Ascending aorta (tissue), 2 donors: ENCODE measurements at places on chromosomes 4 and X.
A peak's percentile ranks its signal among the peaks of the same experiment; 100 is the strongest.

DNA sequence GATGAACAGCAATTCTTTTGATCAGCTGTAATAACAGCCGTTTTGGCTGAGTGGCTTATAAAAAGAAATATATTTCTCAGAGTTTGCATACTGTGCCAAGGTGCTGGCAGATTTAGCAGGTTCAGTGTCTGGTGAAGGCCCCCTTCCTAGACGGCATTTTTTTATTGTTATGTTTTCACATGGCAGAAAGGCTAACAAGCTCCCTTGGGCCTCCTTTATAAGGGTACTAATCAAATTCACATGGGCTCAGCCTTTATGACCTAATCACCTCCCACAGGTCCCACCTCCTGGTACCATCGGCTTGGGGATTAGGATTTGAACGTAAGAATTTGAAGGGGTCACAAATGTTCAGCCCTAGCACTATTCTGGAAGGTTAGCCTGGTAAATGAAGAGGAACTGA lies 431.9 kb downstream of the SPOCK3 start:
- no peak for DNase-seq

- DNase-seq: no peak
These were observed 318.6 kb upstream of the TAPT1 start for GRCh38 chr4:16544869-16545268.

DNA sequence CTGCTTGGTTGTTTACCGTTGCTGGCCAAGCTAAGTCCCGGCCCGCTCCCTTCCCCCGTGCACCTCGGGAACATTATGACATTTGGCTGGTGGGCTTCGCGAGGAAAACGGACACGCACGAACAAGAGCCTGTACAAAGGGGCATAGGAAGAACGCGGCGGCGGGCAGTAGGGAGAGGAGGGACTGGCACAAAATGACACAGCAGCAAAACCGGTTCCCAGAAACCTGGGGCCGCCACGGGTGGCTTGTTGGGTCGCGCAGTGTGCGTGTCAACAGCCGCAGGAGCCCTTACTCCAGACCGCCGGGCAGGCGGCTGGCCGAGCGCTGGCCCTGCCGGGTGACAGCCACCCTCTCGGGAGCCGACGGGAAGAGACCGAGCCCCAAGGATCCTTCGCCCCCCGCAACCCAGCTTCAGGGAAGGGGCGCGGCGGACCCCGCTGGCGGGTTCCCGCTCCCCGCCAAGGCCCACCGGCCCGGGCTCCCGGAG lies 1.6 kb upstream of the LIN54 start:
- no peak for DNase-seq

DNA sequence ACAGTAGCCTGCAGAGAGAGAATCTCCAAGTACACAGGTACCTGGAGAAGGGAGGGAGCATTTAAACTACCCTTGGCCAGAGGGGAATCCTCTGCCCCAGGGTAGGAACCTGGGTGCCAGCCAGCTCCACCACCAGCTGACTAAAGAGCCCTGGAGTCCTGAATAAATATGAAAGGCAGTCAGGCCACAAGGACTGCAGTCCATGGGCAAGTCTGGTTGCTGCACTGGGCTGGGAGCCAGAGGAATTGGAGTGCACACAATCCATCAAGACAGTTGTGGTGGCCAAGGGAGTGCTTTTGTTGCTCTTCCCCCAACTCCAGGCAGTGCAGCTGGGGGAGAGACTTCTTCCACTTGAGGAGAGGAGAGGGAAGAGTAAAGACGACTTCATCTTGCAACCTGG lies 172.5 kb downstream of the HNRNPD start:
- no peak for DNase-seq

- no peak for DNase-seq
These were observed 426.0 kb upstream of the NR3C2 start for GRCh38 chr4:148868191-148868590.

GRCh38 chrX:114582264-114582632 lies 1.6 kb upstream of the HTR2C start:
- no peak for DNase-seq

DNA sequence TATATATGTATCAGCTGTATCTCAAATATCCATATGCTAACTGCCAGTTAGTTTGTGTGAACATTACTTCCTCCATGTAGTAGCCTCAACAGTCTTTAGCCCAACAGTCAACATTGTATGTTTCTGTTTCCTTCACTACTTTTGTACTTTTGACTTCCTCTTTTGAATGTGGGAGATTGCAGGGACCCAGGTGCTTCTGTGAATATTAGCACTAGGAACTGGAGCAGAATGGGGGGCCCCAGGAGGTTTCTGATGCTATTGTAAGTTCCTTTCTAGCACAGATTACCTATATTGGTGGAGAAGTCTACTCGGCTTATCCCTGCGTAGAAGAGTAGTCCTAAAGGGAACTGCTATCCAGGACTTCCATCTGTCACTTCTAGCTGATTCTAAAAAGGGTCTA lies 2.3 kb downstream of the PLAC8 start:
- DNase-seq: no peak

GRCh38 chrX:57265126-57265525 lies 21.4 kb upstream of the FAAH2 start:
- DNase-seq: no peak

DNA sequence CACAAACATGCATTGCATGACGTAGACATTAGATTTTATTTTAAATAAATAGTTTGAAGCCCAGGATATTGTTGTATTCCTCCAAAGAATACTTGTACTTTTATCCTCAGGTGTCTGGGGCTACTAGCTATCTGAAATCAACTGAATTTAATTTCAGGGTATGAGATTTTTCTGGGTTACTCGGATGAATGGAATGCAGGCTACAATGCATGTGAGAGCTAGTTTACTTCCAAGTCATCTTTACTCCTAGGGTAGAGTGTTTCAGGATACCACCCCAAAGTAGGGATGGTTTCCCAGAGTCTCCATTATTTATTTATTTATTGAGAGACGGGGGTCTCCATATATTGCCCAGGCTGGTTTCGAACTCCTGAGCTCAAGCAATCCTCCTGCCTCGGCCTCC lies 66.4 kb downstream of the HPRT1 start:
- DNase-seq: no peak

- DNase-seq: peak; percentile 35
These were observed 83.8 kb upstream of the MAML3 start for GRCh38 chr4:140237616-140238350.

DNA sequence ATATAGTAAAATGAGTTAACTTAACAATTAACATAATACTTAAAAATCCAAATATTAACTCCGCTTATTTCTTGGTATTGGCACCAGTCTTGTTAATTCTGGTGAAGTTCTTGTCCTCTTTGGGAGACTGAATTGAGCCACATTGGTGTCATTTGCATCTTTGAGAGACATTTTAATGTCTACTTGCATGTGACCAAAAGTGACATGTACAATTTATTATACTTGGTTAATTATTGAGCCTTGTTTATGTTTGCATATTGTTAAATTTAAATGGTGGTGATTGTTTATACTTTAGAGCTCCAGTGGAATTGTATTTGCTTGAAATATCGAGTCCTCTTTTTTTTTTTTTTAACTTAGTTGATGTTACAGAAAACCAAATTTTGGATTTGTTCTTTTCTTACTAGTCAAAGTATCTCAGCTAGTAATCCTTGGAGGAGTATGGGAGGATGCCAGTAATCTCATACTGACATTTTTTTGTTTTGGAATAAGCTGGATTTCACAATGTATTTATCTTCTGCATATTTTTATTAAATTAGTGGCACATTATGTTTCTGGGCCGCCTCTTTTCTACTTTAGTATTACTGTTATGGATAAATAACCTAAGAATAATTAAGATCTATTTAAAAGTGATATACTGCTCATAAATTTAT lies 3.9 kb downstream of the SPCS3 start:
- no peak for DNase-seq

- DNase-seq: no peak
These were observed 51.2 kb upstream of the LGI2 start for GRCh38 chr4:25081866-25082471.

DNA sequence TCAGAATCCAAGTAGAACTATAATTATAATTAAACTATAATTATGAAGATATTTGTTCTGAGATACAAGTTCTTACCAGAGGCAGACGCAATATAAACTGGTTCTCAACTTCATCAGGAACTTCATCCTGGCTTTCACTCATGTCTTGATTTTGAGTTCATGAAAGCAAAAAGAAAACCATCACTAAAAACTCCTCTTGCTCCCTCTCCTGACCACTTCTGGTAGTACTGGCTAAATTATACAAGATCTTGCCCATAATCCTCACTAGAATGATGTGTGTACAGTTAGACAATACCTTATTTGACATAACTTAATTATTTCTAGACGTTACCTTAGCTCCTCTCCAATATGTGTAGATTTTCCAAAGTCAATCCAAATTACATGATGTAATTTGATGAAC lies 3.7 kb downstream of the TAF7L start:
- no peak for DNase-seq

DNA sequence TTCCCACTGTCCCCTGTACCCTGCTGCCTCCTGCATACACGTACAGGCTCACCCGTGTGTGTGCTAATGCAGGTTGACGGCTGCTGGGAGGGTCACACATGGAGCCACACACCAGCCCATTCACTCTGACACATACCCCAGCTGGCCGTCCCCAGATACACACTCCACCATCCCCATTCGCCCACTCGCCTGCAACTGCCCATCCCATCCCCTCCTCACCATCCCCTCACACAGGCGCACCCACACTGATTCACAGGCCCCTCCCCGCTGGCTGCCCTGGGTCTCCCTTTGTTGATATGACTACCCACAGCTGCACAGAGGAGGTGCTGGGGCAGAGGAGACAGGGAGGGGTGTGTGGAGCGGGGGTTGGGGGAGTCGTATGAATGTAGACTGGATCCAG lies 25.7 kb downstream of the PJA1 start:
- DNase-seq: no peak

GRCh38 chr4:47553329-47554125 lies 68.5 kb downstream of the ATP10D start:
- DNase-seq: no peak

- peak; percentile 16 for DNase-seq
These were observed 37.1 kb upstream of the HERC6 start for GRCh38 chr4:88341227-88342192.

DNA sequence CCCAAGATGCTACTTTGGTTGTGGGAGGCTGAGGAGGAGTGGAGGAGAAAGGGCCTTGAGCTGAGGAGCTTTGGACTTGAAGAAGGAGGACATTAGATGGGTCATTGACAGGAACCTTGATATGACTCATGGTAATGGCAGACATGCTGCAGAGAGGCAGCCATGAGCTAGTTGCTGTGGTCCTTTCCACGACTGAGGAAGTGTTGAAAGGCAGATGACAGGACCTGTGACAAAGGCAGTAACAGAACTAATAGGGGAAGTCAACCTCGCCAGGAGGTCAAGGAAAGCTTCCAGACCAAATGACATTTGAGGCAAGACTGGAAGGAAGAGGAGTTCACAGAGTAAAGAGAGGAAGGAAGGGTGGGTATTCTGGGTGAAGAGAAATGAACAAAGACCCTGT lies 7.6 kb upstream of the XPNPEP2 start:
- DNase-seq: no peak

DNA sequence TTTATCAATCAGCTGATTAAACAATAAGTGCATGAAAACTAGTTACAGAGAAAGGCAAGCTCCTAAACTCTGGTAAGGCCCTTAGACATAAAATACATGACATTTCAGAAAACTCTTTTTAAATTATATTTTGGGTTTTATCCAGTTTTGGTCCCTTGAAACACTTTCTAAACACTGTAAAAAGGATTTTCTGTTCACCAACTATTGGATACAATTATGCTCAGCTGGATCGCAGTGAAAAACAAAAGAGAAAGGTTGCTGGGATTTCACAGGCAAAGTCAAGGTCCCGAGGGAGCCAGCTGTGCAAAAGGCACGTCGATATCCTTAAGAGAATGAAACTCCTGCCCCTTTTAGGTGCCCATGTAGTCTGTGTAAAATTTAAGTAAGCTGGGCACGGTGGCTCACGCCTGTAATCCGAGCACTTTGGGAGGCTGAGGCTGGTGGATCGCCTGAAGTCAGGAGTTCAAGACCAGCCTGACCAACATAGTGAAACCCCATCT lies 1018.4 kb upstream of the INTU start:
- no peak for DNase-seq
